ENCODE measurements at places on chromosomes 11 and 22.

DNA sequence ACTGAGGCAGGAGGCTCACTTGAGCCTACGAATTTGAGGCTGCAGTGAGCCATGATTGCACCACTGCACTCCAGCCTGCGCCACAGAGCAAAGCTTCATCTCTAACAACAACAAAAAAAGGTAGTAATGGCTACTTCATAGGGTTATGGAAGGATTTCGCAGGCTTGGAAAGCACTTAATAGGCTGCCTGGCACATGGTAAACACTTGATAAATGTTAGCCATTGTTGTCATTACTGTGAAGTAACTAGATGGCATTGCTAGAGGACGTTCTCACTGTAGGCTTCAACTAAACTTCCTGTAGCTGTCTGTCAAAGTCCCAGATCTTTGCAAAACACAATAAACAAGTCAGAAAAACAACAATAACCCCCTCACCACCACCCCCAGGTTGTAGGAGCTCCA, 357.2 kb upstream of the NARS2 start:
- no peak for DNase-seq

GRCh38 chr11:119854521-119854920, 125.5 kb upstream of the NECTIN1 start:
- no peak for DNase-seq

DNA sequence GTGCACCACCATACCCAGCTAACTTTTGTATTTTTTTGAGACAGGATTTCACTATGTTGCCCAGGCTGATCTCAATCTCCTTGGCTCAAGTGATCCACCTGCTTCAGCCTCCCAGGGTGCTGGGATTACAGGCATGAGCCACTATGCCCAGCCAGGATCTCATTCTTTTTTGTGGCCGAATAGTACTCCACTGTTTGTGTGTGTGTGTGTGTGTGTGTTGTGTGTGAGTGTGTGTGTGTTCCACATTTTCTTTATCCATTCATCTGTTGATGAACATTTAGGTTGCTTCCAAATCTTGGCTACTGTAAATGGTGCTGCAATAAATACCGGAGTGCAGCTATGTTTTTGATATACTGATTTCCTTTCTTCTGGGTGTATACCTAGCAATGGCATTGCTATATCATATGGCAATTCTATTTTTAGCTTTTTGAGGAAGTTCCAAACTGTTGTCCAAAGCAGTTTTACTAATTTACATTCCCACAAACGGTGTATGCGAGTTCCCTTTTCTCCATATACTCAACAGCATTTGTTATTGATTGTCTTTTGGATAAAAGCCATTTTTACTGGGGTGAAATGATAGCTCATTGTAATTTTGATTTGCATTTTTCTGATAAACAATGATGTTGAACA, 105.4 kb downstream of the TTC28 start:
- no peak for DNase-seq

DNA sequence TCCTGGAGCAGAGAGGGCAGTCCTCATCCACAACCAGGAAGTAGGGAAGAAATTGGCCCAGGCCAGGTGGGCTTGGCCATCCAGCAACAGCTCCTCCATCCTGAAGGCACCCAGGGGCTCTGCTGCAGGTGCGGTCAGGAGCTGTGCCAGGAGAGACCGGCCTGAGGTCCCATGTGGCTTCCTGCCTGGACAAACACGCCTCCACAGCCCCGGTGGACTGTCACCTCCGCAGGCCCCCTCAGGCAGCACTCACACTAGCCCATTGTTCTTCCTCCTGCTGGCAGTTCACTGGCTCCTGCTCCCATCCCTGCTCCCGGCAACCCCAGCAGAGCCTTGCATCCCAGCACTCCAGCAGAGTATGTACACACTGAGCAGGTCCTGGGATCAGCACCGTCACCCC, 16.0 kb upstream of the POU2AF1 start:
- no peak for DNase-seq

DNA sequence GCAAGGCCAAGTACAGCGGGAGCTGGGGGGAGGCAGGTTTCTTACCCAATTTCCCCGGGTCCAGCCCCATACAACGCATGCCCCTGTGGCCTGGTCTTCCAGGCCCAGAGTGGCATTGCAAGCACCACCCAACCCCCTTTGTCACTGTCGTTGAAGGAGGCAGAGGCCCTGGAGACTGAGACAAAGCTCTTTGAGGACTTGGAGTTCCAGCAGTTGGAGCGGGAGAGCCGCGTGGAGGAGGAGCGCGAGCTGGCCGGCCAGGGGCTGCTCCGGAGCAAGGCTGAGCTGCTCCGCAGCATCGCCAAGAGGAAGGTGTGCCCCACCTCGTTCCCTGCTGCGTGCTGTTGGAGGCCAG, 27.8 kb downstream of the PHLDB1 start:
- DNase-seq: no peak

DNA sequence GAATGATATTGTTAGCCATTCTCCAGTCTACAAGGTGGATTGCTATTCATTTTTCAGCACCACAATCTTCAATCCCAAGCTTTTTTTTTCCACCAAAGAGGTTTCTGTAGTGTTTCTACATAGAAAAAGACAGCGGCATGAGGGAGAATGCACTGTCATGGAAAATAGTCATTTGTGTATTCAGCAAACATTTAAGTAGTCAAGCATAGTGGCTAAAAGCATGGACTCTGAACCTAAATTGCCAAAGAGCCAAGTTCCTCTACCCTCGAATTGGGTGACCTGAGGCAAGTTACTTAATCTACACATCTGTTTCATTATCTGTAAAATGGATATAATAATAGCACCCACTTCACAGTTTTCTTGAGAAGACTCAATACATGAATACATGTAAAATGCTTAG, 14.2 kb downstream of the GAS2 start:
- DNase-seq: no peak

GRCh38 chr11:46508360-46508759, 85.5 kb downstream of the AMBRA1 start:
- no peak for DNase-seq

- DNase-seq: no peak
These were observed 6.5 kb upstream of the CSTPP1 start for GRCh38 chr11:46930089-46930488.

DNA sequence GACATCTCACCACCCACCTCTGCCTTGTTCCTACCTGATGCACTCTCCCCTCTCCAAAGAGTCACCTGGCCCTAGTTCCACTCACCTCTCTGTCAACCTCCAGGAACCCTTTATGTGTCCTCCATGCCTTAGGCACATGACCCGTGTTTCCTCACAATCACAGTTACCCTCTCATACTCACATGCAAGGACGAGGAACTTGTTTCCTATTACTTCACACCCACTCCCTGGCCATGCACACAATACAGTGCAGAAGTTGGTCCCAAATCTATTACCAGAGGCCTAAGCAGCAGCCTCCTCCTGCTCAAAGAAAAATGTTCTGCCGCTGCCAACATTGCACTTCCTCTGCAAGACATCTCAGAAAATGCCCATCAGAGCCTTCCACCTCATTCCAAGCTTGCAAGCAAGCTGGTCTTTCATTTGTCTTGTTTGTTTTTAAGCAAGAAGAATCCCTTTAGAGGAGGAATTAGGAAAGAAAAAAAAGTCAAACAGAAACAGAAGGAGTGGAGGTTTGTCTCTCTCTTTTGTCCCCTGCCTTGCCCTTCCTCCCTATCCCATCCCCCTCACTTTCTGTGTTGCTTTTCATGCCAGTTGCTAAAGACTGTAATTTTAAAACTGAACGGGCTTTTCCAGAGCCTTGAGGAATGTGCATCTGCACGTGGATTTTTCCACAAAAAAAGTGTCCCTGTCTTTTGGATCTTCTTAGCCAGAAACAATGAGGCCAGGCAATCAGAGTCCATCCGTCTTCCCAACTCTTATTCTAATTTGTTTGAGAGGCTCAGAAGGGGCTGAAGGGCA, 63.4 kb downstream of the KCNJ1 start:
- no peak for DNase-seq

GRCh38 chr11:127619946-127620345, 619.4 kb upstream of the KIRREL3 start:
- no peak for DNase-seq

DNA sequence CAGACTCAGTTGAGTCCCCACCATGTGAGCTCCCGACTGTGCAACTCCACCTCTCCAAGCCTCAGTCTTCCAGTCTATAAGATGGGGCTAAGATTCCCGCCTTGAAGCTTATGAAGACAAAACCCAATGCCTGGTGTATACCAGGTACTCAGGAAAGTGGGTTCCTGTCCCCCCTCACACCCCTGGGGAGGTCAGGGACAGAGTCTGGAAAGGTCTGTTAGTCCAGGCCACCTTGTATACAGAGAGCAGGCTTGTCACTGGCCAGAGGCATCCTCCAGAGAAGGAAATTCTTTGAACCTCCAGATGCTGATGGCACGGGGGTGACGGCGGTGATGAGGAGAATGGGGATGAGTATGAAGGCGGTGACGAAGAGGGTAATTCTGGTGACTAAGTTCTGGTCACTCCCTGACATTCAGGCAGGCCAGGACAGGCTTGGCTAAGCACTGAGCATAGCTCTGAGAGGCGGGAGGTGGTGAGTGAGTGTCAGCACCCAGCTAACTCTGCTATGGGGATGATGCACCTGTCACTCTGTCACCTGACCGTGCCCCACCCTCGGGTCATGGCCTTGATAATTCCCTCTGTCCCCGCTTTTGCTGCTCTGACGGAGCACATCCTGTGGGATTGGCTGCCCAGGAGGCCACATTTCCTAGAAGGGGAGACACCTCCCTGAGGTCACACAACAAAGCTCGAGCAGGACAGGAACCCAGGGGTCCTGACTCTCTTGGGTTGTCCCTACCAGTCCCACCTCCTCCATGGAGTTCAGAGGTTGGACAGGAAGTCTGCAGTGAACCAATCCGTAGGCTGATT, 30.9 kb upstream of the CSNK1E start:
- DNase-seq: no peak

GRCh38 chr11:70493891-70494290, 95.6 kb downstream of the CTTN start:
- DNase-seq: no peak

DNA sequence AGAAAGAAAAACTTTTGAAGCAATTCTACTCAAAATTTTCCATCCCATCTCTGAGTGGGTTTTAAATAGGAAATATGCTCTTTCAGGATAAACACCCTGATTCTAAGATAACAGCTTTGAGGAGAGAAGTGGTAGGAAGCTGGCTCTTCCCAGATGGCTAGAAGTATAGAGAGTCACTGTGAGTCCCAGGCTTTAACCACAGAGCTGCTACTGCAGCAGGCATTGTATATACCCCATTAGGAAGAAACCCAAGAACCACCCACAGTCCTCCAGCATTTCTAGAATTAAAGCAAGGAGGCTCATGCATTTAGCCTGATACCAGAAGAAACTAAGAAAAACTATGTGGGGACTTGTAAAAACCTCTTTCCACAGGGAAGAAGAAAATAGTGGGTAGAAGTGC, 1405.6 kb upstream of the TENM4 start:
- DNase-seq: no peak

GRCh38 chr11:70556884-70557741, 158.8 kb downstream of the CTTN start:
- DNase-seq: no peak

- no peak for DNase-seq
These were observed 9.9 kb upstream of the TTLL1 start for GRCh38 chr22:43099095-43099494.

DNA sequence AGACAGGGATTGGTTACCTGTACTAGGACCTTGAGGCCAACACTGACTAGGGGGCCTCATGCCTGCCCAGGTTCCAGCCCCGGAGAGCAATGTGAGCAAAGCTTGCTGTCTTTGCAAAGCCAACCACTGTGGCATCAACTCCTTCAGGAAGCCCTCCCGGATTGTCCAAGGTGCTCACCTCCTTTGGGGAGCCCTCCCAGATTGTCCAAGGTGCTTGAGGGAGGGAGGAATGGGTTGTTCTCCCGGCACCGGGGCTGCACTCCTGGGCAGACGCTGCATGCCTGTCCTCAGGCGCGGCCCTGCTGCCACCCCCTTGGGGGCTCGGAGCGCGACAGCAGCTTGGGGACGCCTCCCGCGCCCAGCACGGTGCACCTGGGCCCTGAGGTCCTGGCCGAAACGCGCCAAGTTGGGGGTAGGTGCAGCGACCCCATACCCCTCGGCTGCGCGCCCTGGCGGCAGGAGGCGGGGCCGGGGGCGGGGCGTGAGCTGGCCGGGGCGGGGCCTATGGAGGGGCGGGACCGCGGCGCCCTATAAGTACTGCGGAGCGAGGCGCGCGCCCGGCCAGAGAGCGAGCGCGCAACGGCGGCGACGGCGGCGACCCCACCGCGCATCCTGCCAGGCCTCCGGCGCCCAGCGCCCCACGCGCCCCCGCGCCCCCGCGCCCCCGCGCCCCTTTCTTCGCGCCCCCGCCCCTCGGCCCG, at the start of gene CD81:
TSS of gene CD81 (plus strand) at position 560 of the 701 bp plus-strand sequence. CDS start 240 bp downstream, outside the sequence.
- DNase-seq: peak; percentile 82

- DNase-seq: no peak
These were observed 11.5 kb upstream of the NAP1L4 start for GRCh38 chr11:3003396-3004231.

GRCh38 chr22:48248901-48249455, 1486.5 kb downstream of the TBC1D22A start:
- no peak for DNase-seq

- no peak for DNase-seq
These were observed 38.7 kb downstream of the TMEM45B start for GRCh38 chr11:129854232-129854805.

GRCh38 chr11:17459236-17459896, 17.3 kb downstream of the ABCC8 start:
- no peak for DNase-seq

- DNase-seq: no peak
These were observed 2.2 kb upstream of the RPS6KA4 start for GRCh38 chr11:64356498-64357411.

GRCh38 chr11:116530705-116531104, 242.1 kb downstream of the BUD13 start:
- no peak for DNase-seq

- peak; percentile 73 for DNase-seq
These were observed 1.4 kb downstream of the PNPLA2 start for GRCh38 chr11:819943-820649.

DNA sequence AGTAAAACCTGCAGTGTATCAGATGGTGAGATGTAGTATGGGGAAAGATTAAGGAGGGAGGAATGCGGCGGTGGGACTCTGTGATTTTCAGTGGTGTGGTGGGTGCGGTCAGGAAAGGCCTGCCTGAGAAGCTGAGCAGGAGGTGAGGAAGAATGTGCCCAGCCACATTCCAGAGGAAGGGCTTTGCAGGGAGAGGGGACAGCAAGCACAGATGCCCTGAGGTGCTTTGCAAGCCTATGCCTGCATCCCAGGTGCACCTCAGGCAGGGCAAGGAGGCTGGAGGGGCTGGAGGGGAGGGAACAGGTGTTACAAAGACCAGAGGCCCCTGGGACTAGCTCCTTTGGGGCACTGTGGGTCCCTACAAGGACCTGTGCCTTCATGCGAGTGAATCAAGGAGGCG, 42.1 kb downstream of the MYO7A start:
- DNase-seq: no peak

DNA sequence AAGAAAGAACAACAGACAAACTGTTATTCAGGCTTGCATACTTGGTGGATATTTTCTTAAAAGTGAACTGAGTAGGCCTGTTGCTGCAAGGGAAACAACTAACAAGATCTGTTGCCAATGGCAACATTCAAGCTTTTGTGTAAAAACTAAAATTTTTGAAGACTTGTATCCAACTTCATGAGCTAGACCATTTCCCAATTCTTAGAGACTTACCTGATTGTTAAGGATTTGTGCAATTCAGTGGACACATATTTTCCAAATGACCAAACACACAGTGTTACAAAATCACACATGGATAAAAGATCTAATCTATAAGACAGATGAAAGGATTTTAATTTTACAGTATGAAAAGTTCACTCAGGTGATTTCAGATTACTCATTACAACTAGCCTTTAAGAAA, 564.1 kb downstream of the CNTN5 start:
- DNase-seq: no peak
